Suppressor macrophage treated with lipopolysaccharide for 4 hours (primary cell): ENCODE measurements at places on chromosomes 6 and 20.
A peak's percentile ranks its signal among the peaks of the same experiment; 100 is the strongest.

DNA sequence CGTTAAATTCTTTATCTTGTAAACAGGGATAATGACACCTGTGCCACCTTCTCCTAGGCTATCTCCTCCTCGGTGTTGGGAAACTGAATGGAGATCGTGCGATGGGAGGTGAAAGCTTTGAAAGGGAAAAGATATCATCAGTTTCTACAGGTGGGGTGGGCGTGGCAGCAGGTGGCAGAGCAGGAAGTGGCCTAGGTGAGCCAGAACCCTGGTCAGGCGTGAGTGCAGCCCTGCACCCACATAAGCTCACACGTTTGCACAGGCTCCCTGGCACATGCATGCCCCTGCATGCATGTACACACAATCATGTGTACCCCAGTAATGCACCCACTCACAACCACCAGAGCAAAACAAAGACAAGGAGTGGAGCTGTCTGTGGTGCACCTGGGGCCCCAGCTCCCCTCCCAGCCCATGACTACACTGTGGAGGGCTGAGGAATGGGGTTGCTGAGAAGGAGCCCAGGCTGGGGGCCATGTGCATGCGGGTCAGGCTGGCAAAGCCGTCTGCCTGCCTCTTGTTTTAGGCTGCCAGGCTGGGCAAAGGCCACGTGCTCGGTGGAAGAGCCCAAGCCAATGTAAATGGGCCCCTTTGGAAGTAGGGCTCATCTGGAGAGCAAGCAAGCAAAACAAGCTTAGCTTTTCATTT is 61.5 kb downstream of the TFAP2C start:
- DNase-seq, result no peak

GRCh38 chr20:39785252-39785917 is 823.2 kb downstream of the DHX35 start:
- no peak for DNase-seq

- peak; percentile 60 for DNase-seq
Measured at GRCh38 chr6:158475344-158476302, 84.3 kb upstream of the TMEM181 start.

GRCh38 chr20:25584905-25585704 is at the start of gene NINL:
Gene NINL, minus strand, starts transcription at chr20:25585531. Its CDS starts 58,944 bp downstream, at chr20:25526587.
- peak; percentile 20 for DNase-seq

- peak; percentile 70 for DNase-seq
Measured at GRCh38 chr6:129498950-129499842, 210.8 kb downstream of the ARHGAP18 start.

- DNase-seq, result no peak
Measured at GRCh38 chr20:64233725-64234124, 21.8 kb upstream of the PCMTD2 start.

GRCh38 chr6:10763006-10763405 is 15.4 kb downstream of the TMEM14B start:
- peak; percentile 17 for DNase-seq

DNA sequence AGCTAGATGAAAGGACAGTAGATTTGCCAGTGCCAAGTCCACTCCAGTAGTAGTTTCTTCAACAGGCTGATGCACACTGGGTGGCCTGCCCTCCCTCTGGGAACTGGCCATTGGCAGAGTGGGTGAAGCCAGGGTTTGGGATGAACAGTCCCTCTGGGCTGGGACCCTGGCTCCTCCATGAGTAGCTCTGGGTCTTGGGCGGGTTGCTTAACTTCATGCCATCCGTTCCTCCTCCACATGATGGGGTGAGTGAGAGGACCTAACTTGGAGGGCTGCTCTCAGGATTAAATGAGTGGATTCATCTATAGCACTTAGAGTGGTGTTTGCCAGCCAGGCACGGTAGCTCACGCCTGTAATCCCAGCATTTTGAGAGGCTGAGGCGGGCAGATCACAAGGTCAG is 47.2 kb downstream of the PLAGL2 start:
- no peak for DNase-seq

DNA sequence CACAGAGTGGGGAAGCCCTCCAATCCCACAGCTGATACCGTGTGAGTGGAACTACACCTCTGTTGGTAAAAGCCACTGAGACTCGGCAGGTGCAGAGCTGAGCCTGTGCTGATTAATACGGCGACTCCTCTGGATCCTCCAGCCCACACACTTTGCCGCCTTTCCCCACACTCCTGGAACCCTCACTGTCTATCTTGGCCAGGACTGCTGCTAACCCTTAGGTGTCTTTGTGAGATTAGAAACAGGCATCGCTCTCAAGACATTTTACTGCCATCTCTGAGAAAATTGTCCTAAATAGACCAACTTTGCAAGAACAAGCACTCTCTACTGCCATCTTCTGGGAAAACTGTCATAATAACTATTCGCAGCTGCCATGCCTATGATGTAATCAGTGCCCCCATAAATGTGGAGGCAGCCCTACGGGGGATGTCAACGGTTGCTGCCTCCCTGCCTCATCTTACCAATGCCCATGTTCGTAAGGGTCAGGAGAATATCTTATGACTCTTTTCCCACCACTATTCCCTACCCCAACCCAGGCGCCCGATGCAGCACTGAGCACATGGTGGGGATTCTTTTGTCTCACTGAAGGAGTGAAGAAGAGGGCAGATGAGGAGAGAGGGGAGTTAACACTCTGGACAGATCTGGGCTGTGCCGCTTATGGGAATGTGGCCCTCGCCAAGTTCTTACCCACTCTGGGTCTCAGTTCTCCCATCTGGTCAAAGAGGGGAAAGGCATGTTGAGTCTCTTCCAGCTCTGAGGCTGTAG is 26.1 kb upstream of the KCNB1 start:
- DNase-seq, result peak; percentile 38

DNA sequence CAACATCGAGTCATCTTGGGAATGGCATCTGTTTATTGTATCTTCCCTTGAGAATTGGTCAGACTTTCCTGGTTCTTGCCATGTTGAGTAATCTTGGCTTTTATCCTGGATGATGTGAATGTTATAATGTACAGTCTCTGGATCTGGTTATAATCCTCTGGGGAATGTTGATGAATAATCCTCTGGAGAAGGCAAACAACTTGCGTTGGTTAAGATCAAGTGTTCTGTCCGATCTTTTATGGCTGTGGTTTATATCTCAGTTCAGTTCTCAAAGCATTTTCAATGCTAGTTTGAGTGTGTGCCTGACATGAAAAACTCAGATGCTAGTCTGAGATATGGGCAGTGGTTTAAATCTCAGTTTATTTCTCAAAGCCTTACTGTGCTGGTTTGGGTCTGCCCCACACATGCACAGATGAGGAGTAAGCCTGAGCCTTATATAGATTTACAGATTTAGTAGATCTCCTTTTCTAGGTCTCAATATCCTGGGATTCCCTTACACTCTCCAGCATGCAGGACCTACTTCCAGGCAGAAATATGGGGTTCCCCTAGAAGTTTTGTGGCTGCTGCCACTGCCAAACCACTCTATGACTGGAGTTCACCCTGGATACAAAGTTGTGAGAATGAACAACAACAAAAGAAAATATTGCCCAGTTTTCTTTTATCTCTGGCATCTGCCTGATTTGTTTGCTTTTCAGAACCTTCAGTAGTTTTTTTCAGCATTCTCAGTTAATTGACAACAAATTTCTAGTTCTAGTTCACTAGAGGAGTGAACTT is 191.8 kb upstream of the MAN1A1 start:
- no peak for DNase-seq

DNA sequence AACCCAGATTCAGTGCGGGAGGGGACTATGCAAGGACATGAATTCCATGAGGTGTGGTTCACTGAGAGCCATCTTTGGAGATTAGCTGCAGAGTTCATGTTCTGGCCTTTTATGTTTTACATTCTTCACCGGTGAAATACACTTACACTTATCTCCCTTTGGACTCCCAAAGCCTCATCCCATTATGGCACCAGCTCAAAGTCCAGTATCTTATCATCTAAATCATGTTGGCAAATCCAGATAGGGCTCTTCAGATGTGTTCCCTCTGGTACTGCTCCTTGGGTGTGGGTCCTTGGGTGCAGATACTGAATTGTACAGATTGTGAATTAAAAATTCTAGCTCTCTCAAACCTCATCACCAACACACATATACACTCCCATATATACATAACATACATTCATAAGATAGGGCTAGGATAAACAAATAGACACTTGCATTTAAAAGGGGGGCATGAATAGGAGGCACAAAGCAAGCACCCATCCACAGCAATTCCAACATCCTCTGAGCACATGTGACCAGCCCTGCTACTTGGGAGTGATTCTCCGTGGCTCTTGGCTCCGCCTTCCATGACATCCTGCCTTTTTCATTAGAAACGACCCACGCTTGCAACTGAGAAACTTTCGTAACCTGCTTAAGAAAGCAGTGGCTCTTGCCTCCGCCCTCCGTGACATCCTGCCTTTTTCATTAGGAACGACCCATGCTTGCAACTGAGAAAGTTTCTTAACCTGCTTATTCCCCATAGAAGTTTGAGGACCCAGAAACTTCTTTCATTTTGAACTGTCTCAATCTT is 53.6 kb upstream of the LRRC1 start:
- peak; percentile 73 for DNase-seq

DNA sequence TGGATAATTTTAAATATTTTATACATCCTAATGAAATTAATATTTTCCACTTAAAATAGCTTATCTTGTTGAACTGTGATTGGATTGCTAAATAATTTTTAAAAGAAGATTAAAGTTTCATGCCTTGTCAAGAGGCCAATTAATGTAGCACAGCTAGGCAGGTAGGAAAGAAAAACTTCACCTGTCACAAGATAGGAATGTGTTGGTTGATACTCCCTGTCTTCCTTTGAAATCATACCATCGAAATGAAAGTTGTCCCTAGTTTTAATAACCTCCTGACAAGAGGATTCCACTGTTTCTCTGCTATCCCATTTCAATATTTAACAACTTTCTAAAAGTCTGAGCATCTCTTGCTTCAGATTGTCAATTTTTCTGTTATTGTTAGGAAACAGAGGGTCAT is 80.8 kb downstream of the BMP6 start:
- no peak for DNase-seq

DNA sequence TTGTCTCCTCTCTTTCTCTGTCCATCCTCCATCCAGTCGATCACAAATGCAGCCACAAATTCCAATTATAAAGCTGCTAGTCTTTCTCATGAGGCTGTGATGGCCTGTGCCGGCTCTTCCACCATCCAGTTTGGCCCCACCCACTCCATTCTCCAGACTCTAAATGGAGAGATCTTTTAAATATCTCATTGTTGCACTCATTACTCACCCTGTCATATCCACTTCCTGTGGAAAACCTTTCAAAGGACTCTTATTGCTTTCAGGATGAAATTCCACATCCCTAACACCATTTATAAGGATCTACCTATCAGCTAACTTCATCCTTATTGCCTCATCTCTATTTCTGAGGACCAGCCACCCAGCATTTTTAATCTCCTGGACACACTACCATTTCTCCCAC is 70.6 kb downstream of the NRN1 start:
- DNase-seq, result no peak

DNA sequence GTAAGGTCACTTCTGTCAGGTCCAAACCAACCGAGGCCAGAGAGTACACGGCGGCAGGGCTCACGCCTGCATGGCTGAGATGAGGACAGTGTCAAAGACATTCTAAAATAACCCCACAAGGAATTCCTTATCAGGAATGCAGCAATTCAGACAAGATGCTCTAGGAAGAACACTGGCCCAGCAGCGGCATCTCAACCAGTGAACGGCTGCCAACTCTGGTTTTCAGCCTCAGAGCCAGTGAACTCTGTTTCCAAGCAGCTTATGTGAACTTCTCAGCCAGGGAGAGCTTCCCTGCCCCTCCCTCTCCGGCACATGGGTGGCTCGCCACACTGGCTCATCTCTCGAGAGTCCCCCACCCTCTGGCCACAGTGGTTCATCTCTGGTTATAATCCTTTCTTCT is 36.9 kb downstream of the KCNQ2 start:
- no peak for DNase-seq

GRCh38 chr20:57851025-57851682 is 141.3 kb upstream of the PMEPA1 start:
- no peak for DNase-seq

DNA sequence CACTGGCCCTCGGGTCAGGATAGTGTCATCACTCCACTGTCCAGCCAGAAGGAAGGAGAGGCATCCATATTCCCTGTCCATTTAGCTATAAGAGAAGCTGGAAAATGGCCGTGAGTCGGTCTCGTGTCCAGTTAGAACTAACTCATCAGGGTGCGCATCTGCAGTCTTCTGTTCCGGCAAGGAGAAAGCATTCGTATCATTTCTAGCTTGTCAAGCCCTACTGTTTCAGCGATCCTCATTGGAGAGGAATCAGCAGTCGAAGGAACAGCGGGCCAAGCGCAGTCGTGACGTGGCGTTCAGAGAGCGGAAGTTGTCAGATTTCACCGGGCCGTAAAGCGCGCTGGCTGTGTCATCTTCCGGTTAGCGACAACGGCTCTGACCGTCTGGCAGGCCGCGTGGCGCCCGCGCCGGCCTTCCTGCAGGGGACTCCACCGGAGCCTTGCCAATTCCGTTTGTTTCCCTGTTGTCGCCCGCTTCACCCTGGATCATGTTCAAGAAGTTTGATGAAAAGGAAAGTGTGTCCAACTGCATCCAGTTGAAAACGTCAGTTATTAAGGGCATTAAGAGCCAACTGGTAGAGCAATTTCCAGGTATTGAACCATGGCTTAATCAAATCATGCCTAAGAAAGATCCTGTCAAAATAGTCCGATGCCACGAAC is 32.9 kb downstream of the HM13 start:
- DNase-seq, result peak; percentile 86

- peak; percentile 70 for DNase-seq
Measured at GRCh38 chr6:26240157-26241032, 124.6 kb upstream of the BTN3A2 start.

- DNase-seq, result no peak
Measured at GRCh38 chr6:22401932-22402331, 105.1 kb upstream of the PRL start.

DNA sequence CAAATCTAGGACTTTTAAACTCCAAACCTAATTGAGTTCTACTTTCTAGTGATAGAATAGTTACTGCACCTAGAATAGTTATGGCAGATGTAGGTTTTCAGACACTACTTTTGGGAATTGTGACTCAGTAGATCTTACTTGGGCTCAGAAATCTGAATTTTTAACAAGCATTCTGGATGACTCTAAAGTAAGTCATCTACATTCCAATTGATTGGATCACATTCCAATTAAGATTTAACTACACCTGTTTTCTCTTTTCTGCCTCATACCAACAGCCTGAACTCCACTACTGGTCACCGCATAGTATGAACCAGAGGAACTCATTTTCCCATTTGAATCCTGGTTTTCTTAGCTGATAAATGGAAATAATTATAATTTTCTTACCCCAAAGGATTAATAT is 49.5 kb upstream of the TFAP2D start:
- DNase-seq, result no peak
